ENCODE measurements at places on chromosomes 5 and 9.

DNA sequence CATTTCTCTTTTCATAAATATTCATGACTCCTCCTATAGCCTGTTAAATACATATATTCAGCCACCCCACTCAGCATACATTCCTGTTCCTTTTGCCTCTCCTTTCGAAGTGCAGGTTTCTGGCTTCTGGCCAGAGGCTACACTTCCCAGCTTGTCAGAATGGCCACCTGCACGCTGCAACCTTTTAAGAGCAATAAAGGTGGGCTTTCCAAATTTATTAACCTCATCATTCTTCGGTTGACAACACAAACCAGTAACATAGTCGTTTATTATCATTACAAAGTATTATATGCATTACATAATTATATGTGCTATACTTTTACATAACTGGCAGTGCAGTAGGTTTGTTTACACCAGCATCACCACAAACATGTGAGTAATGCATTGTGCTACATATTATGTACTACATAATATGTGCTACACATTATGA is 16.5 kb upstream of the TMEM171 start:
- H3K27ac ChIP-seq, result no peak overlapping the region
- H3K36me3 ChIP-seq, result no peaks in the 10 kb centered on the region
- no peak for DNase-seq
- no peak overlapping the region for H3K4me3 ChIP-seq
- H3K27me3 ChIP-seq, result peaks cover 8% of the 10 kb centered on the region

DNA sequence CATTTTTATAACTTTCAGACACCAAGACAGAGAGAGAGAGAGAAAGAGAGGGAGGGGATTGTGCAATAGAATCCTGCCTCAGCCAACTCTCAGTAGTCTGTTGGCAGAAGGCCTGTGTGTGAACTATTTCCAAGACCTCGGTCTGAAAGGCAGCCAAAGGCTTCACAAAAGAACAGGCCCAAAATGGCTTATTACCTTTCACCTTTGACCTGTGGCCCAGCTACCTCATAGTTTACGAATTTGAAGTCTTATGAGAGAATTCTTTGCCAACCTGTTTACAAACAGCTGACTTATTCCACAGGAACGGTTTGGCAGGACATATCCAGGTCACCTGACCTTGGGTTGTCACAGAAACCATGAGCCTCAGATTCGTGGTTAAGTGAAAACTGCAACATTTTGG is 48.6 kb downstream of the NR2F1-AS1 start:
- H3K4me1 ChIP-seq, result no peaks in the 10 kb centered on the region
- no peak for DNase-seq
- H3K4me3 ChIP-seq, result no peak overlapping the region
- no peak overlapping the region for H3K27ac ChIP-seq

DNA sequence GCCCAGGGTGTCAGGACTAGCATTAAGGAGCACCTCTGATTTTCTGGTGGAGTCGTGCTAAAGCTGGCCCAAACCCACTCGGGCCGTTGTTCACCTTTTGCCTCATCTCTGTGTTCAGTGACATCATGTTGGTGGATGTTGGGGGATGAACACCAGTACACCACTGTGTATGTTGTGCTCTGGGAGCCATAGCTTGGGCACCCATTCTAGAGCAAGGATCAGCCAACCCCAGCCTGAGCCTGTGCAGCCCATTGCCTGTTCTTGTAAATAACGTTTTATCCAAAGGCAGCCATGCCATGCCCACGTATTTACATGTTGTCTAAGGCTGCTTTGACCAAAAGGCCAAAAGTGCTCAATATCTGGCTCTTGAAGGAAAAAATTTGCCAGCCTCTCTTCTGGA is 245.6 kb downstream of the FANCC start:
- no peak for DNase-seq
- no peaks in the 10 kb centered on the region for H3K4me1 ChIP-seq
- H3K27ac ChIP-seq, result no peak overlapping the region

GRCh38 chr5:159021901-159022556 is 77.7 kb downstream of the EBF1 start:
- no peak for DNase-seq
- peaks cover 5% of the 10 kb centered on the region for H3K4me1 ChIP-seq
- no peak overlapping the region for H3K27ac ChIP-seq
- H3K36me3 ChIP-seq, result peaks cover 4% of the 10 kb centered on the region

DNA sequence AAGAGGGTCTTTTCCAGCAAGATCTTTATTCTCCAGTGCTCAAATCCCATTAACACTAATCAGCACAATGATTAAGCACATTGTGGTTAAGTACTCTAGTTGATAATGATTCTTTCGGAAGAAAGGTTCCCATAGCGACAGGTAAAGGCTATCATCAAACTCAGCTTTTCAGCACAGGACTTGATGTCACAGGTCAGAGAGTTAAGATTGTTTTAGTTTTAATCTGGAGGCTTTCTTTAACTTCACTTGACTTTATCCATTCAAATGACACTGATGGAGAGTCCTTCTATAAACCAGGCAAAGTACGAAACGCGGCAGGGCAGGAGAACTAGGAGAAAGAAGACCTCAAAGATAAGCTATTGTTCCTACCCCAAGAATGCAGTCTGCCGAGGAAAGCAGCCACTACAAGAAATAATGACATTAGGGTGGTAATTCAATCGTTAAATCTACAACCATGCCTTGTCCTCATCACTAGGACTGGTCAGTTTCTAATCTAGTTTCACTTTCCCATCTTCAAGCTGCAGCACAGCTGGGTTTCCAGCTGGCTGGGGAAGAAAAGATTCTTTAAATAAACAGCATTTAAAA is 4.6 kb downstream of the NRG2 start:
- H3K36me3 ChIP-seq, result peaks cover 2% of the 10 kb centered on the region
- DNase-seq, result no peak
- H3K4me3 ChIP-seq, result peak overlapping the region; percentile 39
- H3K27ac ChIP-seq, result no peak overlapping the region
- peaks cover 51% of the 10 kb centered on the region for H3K27me3 ChIP-seq

DNA sequence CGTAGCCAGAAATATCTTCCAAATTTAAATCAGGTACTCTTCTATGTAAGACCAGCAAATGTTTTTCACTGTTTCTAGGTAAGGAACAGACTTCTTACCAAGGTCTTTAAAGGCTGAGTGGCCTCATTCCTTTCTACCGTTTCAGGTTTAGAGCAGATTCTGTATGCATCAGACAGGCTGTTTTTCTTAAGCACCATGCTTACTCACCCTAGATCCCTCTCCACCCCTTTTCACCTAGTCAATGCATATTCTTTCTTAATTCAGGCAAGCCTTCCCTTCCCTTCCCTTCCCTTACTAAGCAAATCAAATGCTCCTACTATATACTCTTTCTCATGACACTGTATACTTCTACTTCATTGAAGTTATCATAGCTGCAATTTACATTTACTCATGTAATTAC is 70.7 kb downstream of the RFX3 start:
- H3K27me3 ChIP-seq, result no peaks in the 10 kb centered on the region
- peaks cover 10% of the 10 kb centered on the region for H3K4me1 ChIP-seq
- no peak for DNase-seq
- H3K36me3 ChIP-seq, result peaks cover 5% of the 10 kb centered on the region

GRCh38 chr9:33435821-33436277 is 11.5 kb downstream of the AQP3 start:
- no peak overlapping the region for H3K4me3 ChIP-seq
- peaks cover 1% of the 10 kb centered on the region for H3K36me3 ChIP-seq
- H3K4me1 ChIP-seq, result no peaks in the 10 kb centered on the region
- no peak for DNase-seq

DNA sequence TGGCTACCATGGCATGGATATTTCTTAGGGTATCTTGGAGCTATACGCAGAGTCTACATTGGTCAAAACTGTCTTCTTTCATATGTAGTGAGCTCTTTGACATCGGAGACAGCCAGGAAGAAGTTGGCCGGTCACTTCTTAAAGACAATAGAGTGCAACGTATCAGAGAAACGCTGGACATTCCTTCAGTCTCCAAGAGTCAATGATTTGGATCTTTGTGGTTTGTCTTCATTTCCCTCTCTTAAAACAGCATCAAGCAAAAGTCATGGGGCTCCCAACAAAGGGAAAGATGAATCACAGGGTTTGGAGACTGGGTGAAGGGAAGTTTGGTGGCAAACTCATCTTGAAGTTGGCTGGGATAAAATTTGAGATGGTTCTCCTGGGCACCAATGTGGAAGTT is 320.1 kb downstream of the AGTPBP1 start:
- no peak overlapping the region for H3K4me3 ChIP-seq
- no peak overlapping the region for H3K27ac ChIP-seq
- peaks cover 19% of the 10 kb centered on the region for H3K27me3 ChIP-seq

- no peak for DNase-seq
- H3K4me3 ChIP-seq, result peak overlapping the region; percentile 94
- no peaks in the 10 kb centered on the region for H3K27me3 ChIP-seq
- peaks cover 24% of the 10 kb centered on the region for H3K4me1 ChIP-seq
Measured at GRCh38 chr5:80406980-80407734, 707 bp upstream of the ZFYVE16 start.

GRCh38 chr9:81526587-81526986 is 162.8 kb downstream of the TLE1 start:
- H3K36me3 ChIP-seq, result peaks cover 4% of the 10 kb centered on the region
- H3K27ac ChIP-seq, result no peak overlapping the region
- no peak overlapping the region for H3K4me3 ChIP-seq
- no peak for DNase-seq
- no peaks in the 10 kb centered on the region for H3K27me3 ChIP-seq
- no peaks in the 10 kb centered on the region for H3K4me1 ChIP-seq

DNA sequence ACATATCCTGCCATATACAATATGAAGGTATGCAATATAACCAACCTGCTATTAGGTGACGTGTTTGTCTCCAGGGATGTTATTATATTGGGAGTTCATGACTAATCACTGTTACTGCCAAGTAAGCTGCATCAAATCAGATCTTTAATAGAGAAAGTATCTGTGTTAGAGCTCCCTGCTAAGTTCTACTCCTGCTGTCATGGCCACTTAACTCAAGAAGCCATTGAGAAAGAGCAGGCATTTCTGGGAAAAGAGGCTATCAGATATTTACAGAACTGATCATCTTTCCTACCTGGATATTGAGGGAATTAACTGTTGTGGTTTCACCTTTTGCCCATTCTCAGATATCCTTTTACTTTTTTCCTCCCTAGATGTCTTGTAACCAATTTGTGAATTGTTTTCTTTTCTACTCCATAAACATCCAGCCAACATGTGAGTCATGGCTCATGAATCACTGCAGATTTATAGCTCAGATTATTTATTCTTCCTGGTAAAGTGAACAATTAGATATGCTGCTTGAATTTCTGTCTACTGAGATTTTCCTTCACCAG is 634.8 kb upstream of the FAM174A start:
- no peaks in the 10 kb centered on the region for H3K27me3 ChIP-seq
- H3K27ac ChIP-seq, result no peak overlapping the region
- H3K4me3 ChIP-seq, result no peak overlapping the region
- no peak for DNase-seq
- no peaks in the 10 kb centered on the region for H3K36me3 ChIP-seq

- DNase-seq, result no peak
- peaks cover 5% of the 10 kb centered on the region for H3K27me3 ChIP-seq
- peak overlapping the region; percentile 80 for H3K4me3 ChIP-seq
- H3K27ac ChIP-seq, result peak overlapping the region; percentile 50
Measured at GRCh38 chr5:141848744-141849414, 29.3 kb downstream of the PCDH1 start.

GRCh38 chr9:89501311-89501898 is 3.5 kb upstream of the SEMA4D start:
- peak overlapping the region; percentile 86 for H3K27ac ChIP-seq
- H3K4me1 ChIP-seq, result peaks cover 72% of the 10 kb centered on the region
- peak overlapping the region; percentile 68 for H3K4me3 ChIP-seq
- H3K27me3 ChIP-seq, result no peaks in the 10 kb centered on the region
- H3K36me3 ChIP-seq, result peaks cover 21% of the 10 kb centered on the region
- DNase-seq, result no peak

DNA sequence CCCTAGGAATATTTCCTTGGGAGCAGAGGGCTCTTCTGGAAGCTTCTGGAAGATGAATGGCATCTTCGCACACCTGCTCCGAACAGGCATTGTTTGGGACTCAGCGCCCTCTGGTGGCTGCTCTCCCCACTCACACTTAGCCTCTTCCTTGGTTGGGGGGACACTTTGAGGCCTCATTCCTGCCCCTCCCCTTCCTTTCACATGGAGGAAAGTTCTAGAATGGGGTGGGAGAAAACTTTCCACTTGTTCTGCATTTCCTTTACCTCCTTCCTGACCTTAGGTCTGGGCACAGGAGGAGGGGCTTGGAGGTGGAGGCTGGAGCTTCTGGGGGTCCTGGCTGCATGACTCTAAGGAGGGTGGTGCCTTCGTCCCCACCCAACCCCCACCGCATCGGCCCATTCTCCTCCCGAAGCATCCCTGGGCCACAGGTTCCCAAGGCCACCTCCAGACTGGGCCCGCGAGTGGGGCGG is 19.3 kb upstream of the SMIM32 start:
- H3K4me3 ChIP-seq, result no peak overlapping the region
- no peak for DNase-seq
- H3K36me3 ChIP-seq, result peaks cover 2% of the 10 kb centered on the region
- peaks cover 3% of the 10 kb centered on the region for H3K4me1 ChIP-seq
- H3K27me3 ChIP-seq, result peaks cover 79% of the 10 kb centered on the region
- no peak overlapping the region for H3K27ac ChIP-seq

- no peaks in the 10 kb centered on the region for H3K27me3 ChIP-seq
- no peak for DNase-seq
- no peak overlapping the region for H3K4me3 ChIP-seq
- H3K36me3 ChIP-seq, result no peaks in the 10 kb centered on the region
- no peak overlapping the region for H3K27ac ChIP-seq
- no peaks in the 10 kb centered on the region for H3K4me1 ChIP-seq
Measured at GRCh38 chr9:78919701-78920100, 622.8 kb downstream of the PSAT1 start.

DNA sequence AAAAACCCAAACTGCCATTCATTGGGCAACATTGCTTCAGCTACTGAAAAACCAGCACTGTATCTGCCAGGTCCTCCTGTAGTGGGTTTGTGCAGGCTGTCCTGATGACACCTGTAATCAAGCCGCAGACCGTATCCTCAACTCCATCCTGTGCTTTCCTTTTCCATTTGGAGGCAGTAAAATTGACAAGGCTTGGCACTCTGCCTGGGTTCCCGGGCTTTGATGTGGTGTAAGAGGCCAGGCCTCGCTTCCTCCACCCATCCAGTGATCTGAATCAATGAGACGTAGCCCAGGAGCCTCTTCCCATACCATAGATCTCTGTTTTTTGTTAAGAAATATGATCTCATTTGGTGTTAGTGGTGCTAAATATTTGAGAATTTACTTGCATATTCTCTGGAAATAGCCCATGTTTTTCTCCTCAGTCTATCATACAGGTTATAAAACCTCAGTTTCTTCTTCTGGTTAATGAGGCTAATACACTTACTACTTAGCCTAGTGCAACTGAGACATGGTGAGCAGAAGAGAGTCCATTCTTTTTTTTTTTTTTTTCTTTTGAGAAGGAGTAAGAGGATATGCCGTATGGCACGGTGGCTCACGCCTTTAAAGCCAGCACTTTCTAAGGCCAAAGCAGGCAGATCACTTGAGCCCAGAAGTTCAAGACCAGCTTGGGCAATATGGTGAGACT is 34.8 kb downstream of the LSM11 start:
- peaks cover 12% of the 10 kb centered on the region for H3K27me3 ChIP-seq
- H3K4me1 ChIP-seq, result no peaks in the 10 kb centered on the region
- DNase-seq, result no peak
- no peak overlapping the region for H3K27ac ChIP-seq
- no peaks in the 10 kb centered on the region for H3K36me3 ChIP-seq

Measured in central memory CD8-positive, alpha-beta T cell (primary cell).